ENCODE measurements at places on chromosomes 16 and 17.

DNA sequence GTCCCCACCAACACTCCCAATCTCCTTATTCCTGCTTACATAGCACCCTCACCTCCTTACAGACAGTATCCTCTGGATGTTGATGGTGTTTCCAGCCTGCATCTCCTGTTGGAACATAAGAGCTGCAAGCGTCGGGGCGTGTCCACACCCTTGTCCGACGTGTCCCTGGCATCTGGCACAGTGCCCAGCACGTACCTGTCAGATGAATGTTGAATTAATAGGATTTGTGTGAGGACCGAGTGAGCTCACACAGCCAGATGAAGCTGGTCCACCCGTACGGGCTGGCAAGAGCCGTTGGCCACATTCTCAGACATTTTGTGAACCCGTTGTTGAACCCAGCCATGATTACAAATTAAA lies 12.2 kb upstream of the CBX4 start:
- DNase-seq, result no peak

- no peak for DNase-seq
Observed at GRCh38 chr16:49419006-49419405, 45.4 kb downstream of the C16orf78 start.

DNA sequence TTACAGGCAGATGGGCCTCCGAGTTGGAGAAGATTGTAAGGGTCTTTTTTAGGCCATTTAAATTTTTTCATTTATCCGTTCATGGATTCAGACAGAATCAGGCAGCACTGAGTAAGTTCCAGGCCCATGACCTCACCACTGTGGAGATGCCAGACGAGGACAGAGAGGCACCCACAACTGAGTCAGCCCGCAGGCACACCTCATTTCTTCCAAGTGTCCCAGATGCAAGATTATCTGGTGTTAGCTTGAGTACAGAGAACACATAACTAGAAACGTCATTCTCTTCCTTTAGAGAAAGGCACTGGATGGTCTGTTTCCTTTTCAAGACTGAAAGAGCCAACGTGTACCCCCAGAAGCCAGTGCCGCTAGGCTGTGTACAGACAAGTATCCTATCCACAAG lies 16.9 kb downstream of the CLEC16A start:
- no peak for DNase-seq

GRCh38 chr17:76130473-76130872 lies 10.6 kb downstream of the FOXJ1 start:
- DNase-seq, result no peak

- no peak for DNase-seq
Observed at GRCh38 chr16:50856991-50857390, 115.1 kb downstream of the CYLD start.

DNA sequence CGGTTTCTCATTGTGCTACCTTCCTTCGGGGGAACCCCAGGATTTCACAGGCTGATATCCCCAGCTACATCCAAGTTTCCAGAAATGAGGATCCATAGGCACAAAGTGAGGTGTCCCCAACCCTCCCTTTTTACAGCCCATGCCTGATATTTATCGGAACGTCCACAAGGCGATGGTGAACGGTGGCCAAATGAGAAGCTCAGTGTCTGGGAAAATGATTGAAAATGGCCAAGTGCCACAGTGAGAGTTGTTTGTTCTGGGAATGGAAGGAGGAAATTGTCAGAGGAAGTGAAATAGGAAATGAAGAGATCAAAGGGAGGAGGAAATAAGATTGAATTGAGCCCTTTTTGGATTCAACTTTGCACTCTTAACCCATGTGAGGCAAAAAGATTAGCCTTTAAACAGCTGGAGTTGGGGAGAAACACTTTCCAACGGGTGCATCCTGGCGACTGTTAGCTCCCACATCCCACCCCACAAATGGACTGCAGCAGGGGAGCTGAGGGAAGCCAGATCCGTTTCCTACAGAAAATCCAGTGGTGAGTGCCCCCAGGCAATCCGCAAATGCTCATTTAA lies 294.4 kb upstream of the IRX5 start:
- no peak for DNase-seq

GRCh38 chr17:7836596-7837407 lies 2.8 kb downstream of the KDM6B start:
- peak; percentile 44 for DNase-seq

- DNase-seq, result no peak
Observed at GRCh38 chr16:81066681-81067080, 10.4 kb downstream of the C16orf46 start.

Data from activated CD4-positive, alpha-beta T cell treated with anti-CD3 and anti-CD28 coated beads for 1 hour (primary cell).